NCI-H524 (cell line): ENCODE measurements at places on chromosomes 6 and 20.

DNA sequence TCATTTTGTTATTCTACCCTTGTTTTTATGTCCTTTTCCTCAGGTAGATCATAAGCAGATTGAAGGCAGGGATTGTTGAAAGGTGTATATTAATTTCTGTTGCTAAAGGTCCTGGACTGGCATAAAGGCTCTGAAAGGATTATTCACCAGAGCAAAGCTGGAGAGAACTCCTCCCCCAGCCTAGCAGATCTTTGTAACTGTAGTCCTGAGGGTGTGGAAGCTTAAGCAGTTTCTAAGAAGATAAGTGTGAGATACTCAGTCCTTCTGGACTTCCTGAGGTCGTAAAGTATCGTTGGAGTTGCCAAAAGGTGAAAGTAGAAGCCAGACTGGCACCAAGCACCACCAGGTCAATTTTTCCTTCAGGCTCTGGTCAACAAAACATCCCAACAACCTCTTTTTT, 24.2 kb downstream of the CGA start:
- DNase-seq, result no peak

- DNase-seq, result no peak
Measured at GRCh38 chr20:44118185-44119033, 68.6 kb downstream of the JPH2 start.

GRCh38 chr6:158817728-158818580, 1.2 kb downstream of the EZR start:
- peak; percentile 44 for DNase-seq

- no peak for DNase-seq
Measured at GRCh38 chr6:11055127-11055627, 11.1 kb upstream of the ELOVL2 start.

- DNase-seq, result no peak
Measured at GRCh38 chr20:15570156-15570555, 1003.1 kb downstream of the KIF16B start.

DNA sequence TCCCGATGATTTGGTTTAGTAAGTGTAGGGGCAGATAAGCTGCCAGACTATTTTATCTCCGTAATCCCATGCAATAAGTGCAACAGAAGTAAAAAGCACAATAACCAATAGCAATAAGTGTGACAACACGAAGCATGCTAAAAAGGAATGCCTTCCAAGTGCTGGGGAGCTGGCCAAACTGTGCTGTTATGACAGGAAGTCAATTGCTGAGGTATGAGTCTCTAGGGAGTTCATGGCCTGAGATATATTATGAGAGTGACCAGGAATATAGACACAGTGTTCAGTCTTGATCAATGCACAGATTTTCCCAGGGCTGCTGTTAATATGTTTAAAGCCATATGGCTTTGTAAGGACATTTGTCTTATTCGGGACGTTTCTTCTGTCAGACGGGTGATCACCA, 10.5 kb upstream of the ANGPT4 start:
- no peak for DNase-seq

DNA sequence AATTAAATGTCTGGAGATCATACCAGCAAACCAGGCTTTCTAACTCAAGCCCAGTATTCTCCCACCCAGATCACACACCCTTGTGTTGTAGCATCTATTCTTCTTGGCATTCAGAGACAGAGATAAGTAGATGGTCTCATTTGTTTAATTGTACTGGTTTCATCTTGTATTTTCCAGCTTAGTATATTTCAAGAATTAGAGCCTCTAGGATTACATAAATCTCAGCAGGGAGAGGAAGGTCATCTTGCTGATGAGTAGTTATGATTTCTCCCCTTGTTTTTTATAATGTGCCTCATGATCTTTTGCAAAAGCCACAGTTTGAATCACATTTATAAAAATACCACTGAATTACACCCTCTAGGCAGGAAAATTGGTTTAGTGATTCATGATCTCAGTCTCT, 106.6 kb upstream of the NRSN1 start:
- DNase-seq, result no peak

- peak; percentile 25 for DNase-seq
Measured at GRCh38 chr6:21664314-21665109, 71.0 kb downstream of the SOX4 start.

GRCh38 chr6:90044182-90044832, 150.0 kb downstream of the GJA10 start:
- DNase-seq, result no peak

- no peak for DNase-seq
Measured at GRCh38 chr6:132235596-132236280, 165.5 kb downstream of the MOXD1 start.

DNA sequence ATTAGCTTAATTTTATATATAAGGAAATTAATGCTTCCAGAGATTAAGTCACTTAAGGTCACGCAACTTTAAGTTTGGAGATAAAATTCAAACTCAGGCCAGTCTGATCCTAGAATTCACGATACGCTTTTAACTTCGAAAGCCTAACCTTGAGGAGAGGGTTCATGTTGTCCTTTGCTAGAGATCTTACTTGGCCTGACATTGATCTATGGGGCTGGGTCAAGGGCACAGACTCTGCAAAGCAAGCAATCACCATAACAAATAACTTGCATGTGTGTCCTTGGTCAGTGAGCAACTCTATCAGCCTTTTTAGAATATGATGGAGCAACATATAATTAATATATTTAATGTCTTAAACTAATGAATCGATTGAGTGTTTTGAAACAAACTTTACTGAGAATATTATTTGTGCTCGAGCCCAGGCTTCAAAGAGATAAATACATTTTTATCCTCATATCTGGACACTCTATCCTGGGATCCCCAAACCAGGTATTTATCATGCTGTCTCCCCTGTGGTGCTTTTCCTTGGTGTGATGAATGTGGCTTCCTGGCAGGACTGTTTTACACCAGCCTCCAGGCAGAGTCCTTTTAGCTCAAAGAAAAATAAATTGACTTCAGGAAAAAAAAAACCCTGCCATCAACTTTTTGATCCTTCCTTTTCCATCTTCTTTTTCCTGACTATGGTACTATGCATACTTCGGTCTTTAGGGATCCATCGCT, 29.1 kb downstream of the RPS12 start:
- no peak for DNase-seq

GRCh38 chr20:48608756-48609155, 219.0 kb downstream of the PREX1 start:
- DNase-seq, result no peak

DNA sequence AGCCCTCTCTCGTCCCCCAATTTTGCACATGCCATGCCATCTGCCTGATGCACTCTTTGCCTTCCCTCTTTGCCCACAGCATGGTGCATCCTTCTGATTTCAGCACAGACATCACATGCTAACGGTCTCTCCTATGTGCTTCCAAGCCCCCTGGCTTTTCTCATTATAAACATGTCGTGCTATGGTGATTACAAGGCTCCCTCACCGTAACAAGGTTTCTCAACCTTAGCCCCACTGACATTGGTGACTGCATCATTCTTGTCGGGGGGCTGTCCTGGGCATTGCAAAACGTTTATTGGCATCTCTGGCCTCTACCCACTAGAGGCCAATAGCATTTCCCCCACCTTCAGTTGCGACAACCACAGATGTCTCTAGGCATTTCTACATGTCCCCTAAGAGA, 187.2 kb downstream of the TFAP2C start:
- no peak for DNase-seq

GRCh38 chr20:15708984-15709598, 864.2 kb downstream of the KIF16B start:
- no peak for DNase-seq

DNA sequence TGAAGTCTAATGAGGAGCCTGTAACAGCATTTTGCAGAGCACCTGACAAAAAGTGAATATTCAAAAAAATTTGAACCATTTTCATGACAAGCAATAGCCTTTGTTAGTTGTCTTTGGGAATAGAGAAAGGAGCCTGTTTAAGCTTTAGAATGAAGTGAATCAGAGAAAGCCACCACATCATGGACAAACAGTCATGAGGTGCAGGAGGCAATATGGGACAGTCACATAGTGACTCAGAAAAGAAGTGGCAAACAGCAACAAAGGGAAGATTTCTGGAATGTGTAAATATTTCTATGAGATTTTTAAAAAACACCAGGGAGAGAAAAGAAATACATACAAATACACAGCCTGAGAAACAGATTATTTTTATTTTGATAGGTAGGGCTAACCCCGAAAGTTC, 6.6 kb downstream of the KLHL31 start:
- no peak for DNase-seq

- no peak for DNase-seq
Measured at GRCh38 chr6:139398658-139399057, 24.2 kb upstream of the CITED2 start.

DNA sequence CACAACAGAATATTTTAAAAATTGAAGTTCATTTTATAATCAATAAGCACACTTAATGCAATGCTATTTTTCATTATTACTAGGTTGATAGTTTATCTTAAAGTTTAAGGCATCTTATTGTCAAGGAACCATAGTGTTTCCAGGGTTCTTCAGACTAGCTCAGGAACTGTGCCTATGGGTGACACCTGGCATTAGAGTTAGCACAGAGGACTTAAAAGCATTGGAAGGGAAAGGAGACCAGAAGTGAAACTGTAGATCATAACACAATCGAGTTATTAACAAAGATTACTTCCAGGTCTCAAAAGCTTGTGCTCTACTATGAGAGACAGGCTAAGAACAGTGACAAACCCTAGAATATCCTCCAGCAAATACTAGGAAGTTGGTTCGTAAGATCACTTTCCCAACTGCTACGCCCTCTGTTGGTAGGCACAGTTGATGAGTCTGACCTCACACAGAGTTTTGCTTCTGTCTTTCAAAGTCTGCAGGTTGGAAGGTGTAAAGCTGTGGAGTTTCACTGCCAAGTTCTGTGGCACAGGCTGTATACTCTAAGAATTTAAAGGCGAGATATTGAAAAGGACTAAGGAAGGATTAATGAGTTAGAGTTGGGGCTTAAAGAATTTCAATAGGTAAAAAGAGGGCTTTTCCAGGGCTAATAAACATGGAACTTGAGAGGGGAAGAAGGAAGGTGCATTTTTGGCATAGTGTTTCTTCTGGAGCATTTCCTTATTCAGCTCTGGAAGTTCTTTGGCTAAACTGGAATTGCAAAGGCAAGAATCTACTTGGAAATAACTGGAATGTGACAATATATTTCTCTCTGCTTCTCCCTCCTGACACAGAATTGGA, 531.3 kb upstream of the JAG1 start:
- peak; percentile 58 for DNase-seq

DNA sequence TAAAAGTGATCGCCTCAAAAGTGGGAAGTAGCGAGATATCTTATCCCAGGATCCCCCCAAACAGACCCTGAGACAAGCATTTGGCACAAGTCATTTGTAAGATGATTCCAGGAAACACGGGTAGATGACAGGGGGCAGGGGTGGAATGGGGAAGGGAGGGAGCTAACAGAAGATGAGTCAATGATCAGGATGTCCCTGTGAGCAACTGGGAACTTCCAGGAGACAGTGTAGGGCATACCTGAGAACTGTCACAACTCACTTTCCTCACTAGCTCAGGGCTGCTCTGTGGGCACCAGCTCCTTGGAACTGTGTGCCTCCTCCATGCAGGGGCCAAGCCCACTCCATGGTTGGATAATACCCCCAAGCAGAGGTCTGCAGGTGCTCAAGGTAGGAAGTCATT, 38.5 kb upstream of the VSX1 start:
- DNase-seq, result no peak

DNA sequence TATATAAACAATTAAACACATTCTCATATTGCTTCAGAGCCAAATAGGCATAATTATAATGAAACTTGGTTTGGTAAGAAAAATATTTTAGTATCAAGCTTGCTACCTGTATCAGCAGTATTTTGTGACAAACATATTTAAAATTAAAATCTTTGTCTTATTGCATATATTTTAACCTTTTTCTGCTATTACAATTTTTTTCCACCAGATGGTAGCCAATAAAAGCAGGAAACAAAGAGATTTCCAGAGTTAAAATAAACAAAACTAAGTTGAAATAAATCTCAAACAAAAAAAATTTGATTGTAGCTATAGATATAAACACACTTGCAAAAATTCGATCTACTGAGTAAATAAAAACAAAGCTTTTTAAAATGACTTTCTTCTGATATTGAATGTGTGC, 491.3 kb upstream of the GJE1 start:
- DNase-seq, result no peak

- DNase-seq, result no peak
Measured at GRCh38 chr6:44699082-44699481, 311.6 kb downstream of the CDC5L start.

DNA sequence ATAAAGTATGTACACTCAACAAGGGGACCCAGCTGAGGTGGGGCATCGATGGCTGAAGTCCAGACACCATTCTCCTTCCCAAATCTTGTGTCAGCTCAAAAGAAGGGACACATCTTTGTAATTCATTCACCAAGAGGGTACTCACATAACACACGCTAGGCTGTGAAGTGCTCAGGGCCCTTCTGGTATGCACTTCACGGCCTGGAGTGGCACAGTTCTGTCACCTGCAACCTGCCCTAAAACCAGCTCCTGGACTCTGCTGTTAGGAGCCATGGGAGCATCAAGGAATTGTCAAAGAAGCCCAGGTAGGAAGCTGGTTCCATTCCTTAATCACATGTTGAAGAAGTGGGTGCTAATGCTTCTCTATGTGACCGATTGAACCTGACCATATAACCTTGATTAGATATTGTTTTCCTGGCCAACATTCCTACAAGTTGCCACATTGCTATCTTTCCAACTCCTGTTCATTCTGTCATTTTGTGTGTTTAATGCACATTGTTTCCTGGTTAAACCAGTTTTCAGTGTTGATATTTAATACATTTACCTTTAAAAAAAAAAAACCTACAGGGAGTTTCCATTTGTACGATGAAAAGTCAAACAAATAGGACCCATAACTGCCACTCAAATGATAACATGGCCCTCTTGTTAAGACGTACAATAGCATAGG, 127.3 kb downstream of the TNFRSF21 start:
- no peak for DNase-seq

GRCh38 chr6:116004841-116005815, 55.6 kb downstream of the FRK start:
- DNase-seq, result no peak

DNA sequence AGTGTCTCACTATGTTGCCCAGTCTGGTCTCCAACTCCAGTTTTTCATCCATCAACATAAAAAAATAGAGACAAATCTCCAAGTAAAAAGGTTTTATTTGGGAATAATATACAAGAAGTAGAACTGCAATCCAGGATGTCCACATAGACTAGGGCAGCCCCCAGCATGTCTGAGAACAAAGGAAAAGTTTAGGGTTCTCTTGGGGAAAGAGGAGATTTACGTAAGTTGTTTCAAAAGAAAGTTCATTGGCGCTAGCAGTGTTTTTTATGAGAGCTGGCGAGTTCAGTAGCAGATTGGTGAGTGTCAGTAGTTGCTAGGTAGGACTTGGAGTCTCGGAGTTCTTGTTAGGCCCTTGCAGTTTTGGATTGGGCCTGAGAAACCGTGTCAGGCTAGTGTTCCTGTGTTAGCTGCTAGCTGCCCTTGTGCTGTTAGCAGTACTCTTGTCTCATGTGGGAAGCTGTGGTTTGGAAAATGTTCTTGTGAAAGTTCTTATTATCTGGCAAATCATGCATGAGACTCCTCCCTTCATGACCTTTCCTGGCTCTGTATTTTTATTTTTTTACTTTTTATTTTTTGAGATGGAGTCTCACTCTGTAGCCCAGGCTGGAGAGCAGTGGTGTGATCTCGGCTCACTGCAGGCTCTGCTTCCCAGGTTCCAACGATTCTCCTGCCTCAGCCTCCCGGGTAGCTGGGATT, 24.7 kb downstream of the TTLL9 start:
- no peak for DNase-seq
